ENCODE measurements at places on chromosomes 7 and 10.
A peak's percentile ranks its signal among the peaks of the same experiment; 100 is the strongest.

GRCh38 chr10:36424502-36424901, 700.9 kb upstream of the ANKRD30A start:
- DNase-seq, result no peak

GRCh38 chr10:120990831-120991230, 139.7 kb downstream of the WDR11 start:
- no peak for DNase-seq

DNA sequence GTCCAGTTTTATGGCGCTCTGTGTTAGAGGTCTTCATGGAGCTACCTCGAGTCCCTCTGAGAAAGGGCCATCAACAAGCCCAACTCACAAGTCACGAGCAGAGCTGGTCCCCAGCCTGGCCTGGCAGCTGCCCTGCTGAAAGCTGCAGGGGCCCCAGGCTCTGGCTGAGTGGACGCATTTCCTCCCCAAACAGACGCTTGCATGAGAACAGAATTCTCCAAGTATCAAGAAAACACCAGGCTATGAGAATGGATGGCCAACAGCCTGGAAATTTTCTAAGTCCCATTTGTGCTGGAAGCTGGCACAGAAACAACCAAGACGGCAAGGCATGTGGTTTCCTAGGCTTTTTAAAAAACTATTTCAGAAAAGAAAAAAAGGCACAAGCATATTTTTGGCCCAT, 114.8 kb downstream of the FAM53B start:
- DNase-seq, result no peak

DNA sequence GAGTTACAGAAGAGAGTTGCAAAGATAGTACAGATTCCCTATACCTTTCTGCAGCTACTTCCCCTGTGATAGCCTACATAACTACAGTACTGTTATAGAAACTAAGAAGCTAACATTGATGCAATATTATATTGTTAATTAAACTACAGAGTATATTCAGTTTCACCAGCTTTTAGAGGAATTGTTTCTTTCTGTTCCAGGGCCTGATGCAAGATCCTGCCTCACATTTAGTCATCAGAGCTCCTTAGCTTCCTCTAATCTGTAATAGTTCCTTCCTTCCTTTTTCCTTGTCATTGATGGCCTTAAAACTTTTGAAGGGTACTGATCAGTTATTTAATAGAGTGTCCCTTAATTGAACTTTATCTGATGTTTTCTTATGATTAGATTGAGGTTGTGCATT, 56.8 kb downstream of the SDHAF3 start:
- no peak for DNase-seq

GRCh38 chr10:124820121-124820520, 18.5 kb downstream of the ABRAXAS2 start:
- DNase-seq, result no peak

- no peak for DNase-seq
These were observed 5.3 kb downstream of the ATP5MF start for GRCh38 chr7:99460651-99461050.

- DNase-seq, result no peak
These were observed 4.3 kb downstream of the PROSER2 start for GRCh38 chr10:11827414-11827813.

GRCh38 chr10:16986082-16986405, 143.6 kb downstream of the CUBN start:
- no peak for DNase-seq

GRCh38 chr10:126972635-126973414, 67.6 kb downstream of the DOCK1 start:
- DNase-seq, result no peak

DNA sequence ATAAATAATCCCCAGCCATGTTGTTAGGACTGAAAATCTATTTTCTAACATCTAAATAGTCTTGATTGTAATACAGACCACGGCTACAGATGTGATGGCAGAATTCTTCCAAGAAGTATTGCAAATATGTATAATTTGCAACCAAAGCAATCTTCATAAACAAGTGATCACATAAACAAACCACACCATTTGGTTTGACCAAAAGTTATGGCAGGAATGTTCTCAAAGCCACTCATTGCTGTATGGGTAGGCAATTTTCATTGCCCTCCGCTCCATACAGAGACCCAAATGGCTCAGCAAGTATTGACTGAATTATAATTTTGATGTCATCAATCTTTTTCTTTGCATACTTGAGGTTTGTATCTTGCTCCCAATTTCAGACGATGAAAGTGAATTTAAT, 19.0 kb upstream of the RHOBTB1 start:
- no peak for DNase-seq

DNA sequence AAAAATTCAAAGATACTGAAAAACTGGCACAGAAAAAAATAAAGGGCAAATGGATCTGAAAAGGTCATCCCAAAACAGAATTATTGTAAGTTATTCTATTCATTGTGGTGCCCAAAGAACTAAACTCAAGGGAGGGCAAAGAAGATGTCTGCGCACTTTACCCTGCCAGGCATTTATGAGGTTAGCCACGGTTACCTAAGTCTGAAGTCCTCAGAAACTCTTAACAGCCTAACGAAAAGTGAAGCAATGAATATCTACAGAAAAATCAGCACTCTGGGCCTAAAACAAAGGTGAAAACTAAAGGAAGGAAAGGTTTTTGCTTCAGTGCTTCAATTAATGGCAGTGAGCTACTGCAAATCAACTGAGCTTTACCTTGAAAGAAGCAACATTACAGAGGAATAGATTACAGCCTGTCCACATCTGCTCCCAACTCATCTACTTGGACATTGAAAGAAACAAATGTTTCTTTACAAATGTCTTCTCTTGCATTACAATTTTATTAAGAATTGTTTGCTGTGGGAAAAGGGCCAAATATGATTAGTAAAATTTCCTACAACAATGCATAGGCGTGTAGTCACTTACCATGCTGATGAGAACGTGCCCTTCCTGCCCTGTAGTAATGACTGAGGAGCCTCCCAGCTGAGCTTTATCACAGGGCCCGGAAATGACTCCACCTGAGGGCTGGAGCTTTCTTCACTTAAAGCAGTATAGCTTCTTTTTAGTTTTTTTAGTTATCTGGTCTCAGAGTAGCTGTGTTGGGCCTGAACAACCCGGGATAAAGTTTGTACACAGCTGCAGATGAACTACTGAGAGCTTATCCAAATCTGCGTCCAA, at the start of gene TUBAL3:
Gene TUBAL3, minus strand, starts transcription at position 621 of the 834 bp plus-strand sequence. Its CDS starts 36 bp downstream, at position 585.
- DNase-seq, result no peak

- peak; percentile 80 for DNase-seq
These were observed 95.1 kb downstream of the NPY start for GRCh38 chr7:24378871-24379616.

DNA sequence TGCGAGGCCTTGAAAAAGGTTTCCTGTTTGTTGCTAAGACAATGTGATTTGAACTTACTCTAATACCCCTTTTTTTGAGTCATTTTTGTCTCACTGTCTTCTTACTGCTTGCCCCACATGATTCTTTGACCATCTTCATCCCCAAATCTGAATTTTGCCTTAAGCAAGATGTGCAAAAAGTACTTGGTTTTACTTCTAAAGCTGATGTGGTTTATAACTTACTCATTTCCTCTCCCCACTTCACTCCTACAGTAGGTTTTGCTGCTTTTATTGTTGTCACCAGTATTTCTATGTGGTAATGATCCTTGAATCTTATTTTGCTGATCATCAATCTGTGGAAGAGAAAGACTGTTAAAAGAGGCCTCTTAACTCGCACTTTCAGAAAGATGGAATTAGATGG, 396.4 kb downstream of the SDK1 start:
- DNase-seq, result no peak

GRCh38 chr10:42754155-42755027, 28.2 kb upstream of the BMS1 start:
- no peak for DNase-seq

DNA sequence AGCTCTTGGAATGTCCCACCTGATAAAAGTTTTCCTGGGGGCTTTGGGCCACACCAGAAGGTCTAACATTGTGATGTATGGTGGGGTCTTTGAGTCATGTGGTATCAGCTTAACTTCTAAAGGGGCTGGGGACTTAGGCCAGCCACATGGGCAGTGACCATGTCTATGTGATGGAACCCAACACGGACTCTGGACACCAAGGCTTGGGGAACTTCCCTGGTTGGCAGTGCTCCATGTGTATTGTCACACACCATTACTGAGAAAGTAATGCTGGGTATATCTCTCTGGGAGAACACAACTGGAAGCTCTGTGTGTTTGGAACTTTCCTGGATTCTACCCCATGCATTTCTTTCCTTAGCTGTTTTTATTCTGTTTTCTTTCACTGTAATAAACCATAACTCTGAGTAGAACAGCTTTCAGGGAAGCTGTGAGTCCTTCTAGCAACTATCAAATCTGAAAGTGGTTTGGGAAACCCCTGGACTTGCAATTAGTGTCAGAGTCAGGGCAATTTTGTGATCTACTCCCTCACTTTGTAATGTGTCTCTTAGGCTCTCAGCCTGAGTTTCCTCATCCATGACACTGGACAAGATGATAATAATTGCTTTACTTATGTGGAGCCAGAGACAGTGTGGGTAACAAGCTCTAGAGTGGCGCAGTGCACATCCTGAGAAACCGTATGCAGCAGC, 28.4 kb upstream of the AGK start:
- no peak for DNase-seq

DNA sequence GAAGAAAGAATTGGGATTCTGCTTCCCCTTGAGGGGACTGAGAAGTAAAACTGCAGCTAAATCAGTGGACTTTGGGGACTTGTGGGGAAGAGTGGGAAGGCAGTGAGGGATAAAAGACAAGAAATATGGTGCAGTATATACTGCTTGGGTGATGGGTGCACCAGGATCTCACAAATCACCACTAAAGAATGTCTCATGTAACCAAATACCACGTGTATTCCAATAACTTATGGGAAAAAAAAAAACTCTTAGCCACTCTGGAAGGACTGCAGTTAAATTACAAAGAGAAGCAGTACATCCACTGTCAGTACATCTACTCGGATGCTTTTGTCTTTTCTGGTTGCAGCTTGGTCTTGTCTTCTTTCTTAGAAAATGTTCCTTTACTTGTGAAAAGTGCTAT, 27.4 kb upstream of the GOT1 start:
- no peak for DNase-seq

- DNase-seq, result peak; percentile 57
These were observed 782 bp downstream of the IFIT5 start for GRCh38 chr10:89414879-89415821.

DNA sequence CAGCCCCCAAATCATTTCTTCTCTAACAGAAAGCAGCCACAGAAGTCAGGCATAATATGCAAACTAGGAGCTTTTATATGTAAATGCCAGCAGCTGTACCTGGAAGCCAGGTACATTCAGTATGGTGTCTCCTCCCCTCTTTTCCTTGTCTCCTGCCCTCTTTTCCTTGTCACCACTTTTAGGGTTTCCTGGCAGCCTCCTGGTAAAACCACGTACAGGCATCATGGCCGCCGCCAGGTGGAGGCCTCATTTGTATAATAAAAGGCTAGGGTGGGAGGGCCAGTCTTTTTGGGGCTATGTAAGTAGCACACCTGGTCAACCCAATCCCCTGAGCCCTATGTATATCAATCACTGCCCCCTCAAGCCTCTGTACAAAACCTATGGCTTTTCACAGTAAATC, 28.7 kb downstream of the PDZD8 start:
- DNase-seq, result no peak

- no peak for DNase-seq
These were observed 185.2 kb downstream of the SKIDA1 start for GRCh38 chr10:21340331-21340730.

GRCh38 chr7:27906385-27907091, 166.6 kb downstream of the TAX1BP1 start:
- no peak for DNase-seq

DNA sequence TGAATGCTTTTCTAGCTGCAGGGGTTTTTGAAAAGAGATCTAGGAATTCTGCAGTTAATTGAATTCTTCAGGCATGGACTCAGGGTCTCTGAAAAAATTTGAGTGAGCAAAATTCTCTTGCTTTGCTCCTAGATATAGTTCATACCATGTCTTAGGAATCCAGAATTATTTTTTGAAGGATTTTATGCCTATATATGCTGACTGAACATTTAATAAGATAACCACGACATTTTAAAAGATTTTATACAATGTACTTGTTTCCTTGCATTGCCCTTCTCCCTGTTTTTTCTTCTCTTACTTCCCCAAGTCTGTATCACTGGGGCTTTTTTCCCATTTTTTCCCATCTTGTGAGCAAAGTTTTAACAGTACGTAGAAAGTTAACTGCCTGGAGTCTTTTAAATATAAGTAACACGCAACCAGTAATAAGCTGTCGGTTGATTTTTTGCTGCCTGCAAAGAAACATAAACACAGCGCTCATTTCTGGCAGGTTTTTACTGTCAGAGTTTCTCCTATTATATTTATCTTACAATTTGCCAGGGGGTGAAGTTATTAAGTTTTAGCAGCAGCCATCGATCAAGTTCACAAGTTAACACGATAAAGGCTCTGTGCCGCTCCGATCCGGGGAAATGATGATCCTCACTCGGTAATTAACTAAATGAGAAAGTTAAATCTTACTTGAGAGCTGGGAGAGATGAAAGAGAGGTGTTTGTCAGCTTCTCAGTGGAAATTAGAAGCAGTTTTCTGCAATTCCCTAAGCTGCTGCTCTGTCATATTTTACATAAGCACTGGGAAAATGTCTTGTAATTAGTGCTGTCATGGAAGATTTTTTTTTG, 81.0 kb downstream of the POLL start:
- no peak for DNase-seq

All from T47D (cell line).